K562 (cell line): ENCODE measurements at places on chromosomes 7 and 10.
A peak's percentile ranks its signal among the peaks of the same experiment; 100 is the strongest.

- no peak for DNase-seq
Measured at GRCh38 chr7:105202616-105203015, 186.1 kb downstream of the SRPK2 start.

DNA sequence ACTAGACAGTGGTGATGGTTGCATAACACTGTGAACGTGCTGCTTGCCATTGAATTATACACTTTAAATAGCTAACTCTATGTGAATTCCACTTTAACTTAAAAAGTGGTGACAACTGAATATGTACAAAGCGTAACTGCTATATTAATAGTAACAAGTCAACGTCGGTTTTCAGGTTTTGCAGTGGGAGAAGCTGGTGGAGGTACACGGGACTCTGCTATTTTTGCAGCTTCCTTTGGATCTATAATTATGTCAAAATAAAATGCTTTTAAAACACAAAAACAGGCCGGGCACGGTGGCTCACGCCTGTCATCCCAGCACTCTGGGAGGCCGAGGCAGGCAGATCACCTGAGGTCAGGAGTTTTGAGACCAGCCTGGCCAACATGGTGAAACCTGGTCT lies 21.0 kb downstream of the AP5Z1 start:
- no peak for DNase-seq

DNA sequence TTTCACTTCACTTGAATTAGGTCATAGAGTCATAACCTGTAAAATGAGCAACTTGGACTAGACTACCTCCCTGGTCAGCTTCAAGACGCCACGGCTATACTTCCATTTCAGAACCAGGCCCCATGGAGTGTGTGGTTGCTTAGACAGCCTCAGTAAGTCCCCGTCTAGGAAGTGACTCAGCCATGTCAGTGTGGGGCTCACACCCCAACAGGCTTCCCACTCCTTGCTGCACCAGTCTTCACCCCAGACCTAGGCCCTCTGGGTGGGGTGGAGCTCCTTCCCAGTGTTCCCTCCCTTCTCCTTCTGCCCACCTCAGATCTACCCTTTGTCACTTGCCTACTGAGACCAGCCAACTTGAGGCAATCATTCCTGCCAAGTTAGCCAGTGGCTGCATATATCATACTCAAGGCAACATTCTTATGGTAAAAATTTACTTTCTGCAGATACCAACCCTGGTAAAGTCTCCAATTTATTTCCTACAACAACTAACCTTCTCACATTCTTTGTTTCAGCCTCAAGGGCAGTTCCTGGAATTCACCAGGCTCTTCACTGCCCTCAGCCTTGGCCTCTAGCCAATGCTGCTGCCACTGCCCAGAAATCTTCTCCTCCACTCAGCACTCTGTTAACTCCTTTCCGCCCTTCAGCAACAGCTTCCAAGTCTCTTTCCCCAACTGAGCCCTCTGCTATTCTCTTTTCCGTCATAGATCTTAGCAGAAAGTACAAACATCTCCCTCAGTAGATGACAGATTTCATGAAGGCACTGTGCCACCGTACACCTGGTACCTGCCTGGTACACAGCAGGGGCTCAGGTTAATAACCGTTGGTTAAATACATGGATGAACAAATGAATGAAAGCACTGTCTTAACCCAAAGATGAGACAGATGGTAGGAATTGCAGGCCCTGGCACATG lies 31.3 kb upstream of the ZNRF2 start:
- DNase-seq = no peak

DNA sequence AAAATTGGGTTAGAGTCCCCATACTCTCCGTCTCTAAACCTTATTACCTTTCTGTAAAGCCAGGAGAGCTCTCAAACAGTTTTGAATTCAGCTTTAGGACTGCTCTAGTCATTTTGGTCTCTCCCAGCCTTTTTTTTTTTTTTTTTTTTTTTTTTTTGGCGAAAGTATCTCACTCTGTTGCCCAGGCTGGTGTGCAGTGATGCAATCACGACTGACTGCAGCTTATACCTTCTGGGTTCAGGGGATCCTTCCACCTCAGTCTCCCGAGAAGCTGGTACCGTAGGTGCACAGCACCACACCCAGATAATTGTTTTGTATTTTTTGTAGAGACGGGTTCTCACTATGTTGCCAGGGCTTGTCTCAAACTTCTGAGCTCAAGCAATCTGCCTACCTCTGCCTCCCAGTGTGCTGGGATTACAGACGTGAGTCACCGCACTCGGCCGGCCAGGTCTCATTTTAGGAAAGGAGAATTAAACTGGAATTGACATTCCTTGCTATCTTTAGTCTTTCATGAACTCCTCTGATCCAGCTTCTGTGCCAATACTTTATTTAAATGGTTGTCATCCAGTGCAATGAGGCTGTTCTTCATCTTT lies 31.4 kb upstream of the RSU1 start:
- no peak for DNase-seq

DNA sequence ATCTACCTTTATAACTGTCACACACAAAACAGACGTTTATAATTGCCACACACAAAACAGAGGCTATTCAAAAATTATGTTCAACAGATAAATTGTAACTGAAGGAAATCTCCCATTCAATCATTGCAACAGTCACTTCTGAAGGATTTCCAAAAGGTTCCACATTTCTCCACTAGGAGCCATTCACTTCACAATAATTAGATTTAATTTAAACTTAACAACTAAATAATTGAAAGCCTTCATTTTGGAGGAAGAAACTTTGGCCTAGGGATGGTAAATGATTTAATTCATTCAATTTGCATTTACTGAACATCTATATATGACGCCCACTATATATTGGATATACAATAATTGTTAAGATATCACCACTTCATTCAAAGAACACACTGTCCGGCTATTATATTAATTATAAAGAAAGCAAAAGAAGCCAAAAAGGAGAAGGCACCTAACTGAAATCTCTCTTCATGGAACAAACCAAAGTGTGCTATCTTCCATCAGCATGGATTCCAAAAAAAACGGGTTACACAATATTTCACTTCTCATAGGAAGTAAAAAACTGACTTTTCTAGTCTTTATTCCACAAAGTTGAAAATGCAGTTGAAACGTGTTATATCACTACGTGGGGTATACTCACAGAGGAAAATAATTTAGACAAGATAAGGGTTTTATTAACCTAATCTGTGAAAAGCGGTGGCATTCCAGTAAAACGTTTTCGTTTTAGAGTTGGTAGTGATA lies 1.7 kb downstream of the ATAD1 start:
- DNase-seq = no peak

DNA sequence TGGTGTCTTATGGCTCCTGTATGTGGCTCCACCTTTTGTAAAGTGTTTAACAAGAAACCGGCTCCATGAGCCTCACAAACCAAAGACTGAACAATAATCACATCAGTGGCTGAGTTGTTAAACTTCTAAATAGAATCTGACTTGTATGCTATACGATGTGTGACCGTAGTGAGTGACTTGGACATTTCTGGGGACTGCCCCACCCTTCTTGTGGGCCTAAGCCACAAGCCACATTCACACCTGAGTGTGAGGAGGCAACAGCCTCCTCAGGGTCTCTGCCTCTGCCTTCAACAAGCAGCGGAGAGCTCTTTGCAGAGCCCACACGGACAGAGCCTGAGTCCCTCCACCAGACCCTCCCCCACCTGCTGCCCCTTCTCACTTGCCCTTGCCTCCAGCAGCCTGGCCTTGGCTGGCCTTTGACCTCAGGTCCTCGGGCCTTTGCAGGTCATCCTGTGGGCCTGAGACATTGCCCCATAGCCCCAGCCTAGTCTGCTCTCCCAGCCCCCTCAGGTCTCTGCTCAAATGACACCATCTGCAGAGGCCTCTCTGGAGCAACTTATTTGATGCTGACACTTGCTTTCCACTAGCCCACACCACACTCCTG lies 156.8 kb upstream of the TNS3 start:
- no peak for DNase-seq

DNA sequence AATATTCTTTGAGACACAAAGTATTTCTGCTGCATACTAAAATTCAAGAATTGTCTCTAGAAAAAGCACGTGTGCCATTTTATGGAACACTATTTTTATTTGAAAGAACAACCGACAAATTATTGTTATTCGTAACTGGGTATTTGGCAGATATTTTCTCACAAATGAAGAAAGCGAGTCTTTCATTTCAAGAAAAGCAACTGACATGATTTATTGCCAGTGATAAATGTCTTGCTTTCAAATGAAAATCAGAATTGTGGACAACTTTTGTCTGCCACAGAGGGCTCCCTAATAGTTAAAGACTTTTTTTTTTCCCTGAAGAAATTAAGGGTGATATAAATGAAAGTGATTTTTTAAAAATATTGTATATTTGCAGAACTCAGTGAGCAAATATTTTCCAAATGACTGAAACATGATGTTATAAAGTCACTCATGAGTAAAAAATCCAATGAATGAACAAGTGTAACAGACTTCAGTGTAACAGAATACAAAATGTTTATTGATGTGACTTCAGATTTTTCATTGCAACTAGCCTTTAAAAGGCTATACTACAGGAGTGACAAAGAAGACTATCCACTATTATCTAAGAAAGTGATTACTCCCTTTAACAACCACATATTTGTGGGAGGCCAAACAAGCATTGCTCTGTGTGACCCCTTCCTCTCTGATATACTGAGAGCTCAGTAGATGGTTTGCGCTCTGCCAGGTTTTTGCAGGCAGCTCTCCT lies 49.0 kb upstream of the SEMA3E start:
- DNase-seq = no peak

- peak; percentile 68 for DNase-seq
Measured at GRCh38 chr7:64485623-64486022, 77.2 kb downstream of the ZNF680 start.

DNA sequence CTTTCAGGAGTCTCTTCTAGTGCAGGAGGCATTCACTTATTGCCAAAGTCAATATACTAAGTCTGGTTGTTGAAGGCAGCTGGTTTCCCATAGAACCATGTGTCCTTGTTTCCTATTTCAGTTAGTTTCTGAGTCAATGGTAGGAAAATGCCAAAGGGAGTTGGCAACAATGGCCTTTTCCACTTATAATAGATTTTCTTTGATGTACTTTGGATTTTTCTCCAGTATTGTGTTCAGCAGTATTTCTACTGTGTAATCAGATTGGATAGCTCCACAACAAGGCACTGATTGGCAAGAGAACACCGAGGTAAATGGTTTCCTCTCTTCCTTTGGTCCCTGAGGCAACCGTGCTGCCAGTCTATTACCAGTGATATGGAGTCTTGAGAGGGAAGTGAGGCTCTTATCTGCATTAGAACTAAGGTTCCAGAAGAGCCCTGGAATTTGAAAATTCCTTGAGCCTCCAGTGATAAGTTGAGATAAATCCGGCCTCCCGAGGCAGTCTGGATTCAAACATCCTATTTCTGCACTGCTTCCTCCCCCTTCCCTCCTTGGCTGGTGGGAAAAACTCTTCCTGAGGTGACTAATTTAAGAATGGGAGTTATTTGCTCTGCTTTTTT lies 7.9 kb upstream of the SEPTIN7 start:
- no peak for DNase-seq

DNA sequence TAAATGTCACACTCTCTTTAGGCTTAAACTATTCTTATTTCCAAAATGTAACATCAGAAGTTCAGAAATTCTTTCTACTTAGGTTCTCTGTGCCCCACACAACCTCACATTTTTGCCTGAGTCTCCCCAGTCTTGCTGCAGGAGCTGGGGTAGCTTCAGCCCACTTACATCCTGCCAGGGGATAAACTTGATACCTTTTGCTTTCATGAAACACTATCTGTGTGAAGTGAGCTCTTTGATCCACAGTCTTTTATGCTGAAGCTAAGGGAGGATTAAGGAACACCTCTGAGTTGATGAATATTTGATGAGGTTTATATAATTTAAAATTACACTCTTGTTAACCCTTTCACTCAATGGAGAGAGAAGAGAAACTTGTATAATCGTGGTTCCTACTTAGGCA lies 341.0 kb downstream of the AUTS2 start:
- DNase-seq = no peak

GRCh38 chr7:105872491-105872890 lies 3.9 kb downstream of the ATXN7L1 start:
- DNase-seq = no peak

- no peak for DNase-seq
Measured at GRCh38 chr7:73431041-73431835, 2.3 kb upstream of the FZD9 start.

GRCh38 chr7:143416565-143417149 lies 8.0 kb upstream of the EPHA1 start:
- peak; percentile 82 for DNase-seq

GRCh38 chr10:97718178-97718577 lies 4.6 kb downstream of the MARVELD1 start:
- peak; percentile 26 for DNase-seq

DNA sequence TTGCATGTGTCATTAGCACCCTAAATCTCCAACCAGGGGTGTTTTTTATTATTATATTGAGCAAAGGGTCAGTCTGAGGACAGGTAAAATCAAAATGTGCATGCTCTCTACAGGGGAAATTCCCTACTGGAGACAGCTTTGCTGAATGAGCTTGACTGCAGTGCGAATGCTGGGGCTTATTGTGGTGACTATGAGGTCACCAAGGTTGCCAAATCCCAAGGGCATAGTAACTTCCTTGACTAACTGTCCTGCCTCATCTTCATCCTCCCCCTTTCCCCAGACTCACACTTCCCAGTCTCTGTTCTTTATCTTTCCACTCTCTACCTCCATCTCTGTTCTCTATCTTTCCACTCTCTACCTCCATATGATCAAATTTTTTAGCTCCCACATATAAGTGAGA lies 22.9 kb upstream of the AOC1 start:
- DNase-seq = no peak

GRCh38 chr10:88508796-88509195 lies 74.3 kb downstream of the RNLS start:
- DNase-seq = no peak

DNA sequence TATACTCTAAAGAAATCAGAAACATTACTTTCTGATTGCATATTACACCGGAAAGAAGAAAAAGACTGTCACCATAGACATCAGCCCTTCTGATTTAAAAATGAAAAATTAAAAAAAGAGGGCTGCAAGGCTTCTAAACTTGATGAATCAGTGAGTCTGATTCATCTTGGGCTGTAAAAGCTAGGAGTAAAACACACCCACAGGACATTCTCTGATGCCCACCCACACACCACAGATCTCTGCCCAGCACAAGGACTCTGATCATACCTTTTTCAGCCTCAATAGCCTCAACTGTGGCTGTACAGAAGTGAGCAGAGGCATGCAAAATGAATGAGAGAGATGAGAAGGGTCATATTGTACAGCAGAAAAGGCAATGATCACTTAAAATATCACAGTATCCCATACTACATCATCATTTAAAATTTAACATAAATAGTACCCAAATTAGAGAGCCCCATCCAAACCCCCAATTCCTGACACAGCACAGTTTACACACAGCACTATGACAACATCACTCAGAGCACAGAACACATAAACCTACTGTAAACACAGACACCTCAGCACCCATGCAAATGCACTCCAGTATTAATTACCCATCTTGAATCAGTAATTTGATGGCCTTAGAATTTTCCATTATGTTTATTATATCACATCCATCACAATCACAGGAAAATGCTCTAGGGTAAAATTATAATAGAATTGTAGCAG lies 6.4 kb upstream of the MSS51 start:
- DNase-seq = no peak

- DNase-seq = no peak
Measured at GRCh38 chr7:26306790-26307189, 15.1 kb downstream of the SNX10 start.

- no peak for DNase-seq
Measured at GRCh38 chr7:135508883-135509588, 866 bp downstream of the CNOT4 start.
